LHCN-M2 (cell line): ENCODE measurements at places on chromosomes 4 and X. TPM values are rescaled to one million over a fixed set of nuclear protein-coding genes. Genes with fewer than 3 reads are reported as not detected.

- DNase-seq: peak; percentile 85
Measured at GRCh38 chr4:73707918-73708577, 32.3 kb upstream of the CXCL8 start.

DNA sequence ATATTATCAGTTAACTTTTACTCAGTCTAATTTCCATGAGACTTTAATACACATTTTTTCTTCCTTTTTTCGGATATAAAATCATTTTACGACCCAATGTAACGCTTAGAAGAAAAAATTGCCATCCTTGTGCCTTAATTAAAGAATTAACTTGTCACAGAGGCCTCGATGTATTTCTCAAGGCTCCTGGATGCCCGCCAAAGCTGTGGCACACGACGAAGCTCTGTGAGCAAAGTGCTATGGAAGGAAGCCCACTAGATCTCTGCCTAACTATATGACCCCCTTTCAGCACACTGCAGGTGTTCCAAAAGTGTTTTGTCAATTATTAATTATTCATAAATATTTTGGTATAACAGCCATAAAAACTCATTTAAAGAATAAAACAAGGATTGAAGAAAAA is 54.4 kb downstream of the TAPT1 start:
- no peak for DNase-seq

CXCL8 gene
- 3.2 and 5.9 TPM in 2 replicates for total RNA-seq

DNA sequence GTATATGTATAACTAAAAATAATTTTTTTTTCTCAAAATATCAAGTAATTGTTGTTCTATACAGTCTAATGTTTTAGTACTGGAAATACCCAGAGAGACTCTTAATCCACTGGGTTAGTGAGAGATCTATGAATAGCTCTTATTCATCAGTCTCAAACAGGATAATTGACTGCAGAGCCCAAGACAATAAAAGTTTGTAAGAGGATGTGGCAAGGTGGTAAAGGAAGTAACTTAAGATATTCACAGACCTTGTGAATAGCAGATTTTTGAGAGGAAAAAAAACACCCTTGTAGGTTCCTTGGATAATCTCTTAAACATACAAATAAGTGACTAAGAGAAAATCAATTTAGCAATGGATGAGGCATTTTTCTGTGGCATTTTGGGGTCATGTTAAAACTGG is 210.9 kb upstream of the FAM241A start:
- no peak for DNase-seq

TBC1D8B gene
- total RNA-seq: 5.1 and 6.9 TPM in 2 replicates

RBM46 gene
- total RNA-seq: 0.06 TPM in 1 of 2 replicates, not detected in the other

GPAT3 gene
- 1.5 and 2.3 TPM in 2 replicates for total RNA-seq

DNA sequence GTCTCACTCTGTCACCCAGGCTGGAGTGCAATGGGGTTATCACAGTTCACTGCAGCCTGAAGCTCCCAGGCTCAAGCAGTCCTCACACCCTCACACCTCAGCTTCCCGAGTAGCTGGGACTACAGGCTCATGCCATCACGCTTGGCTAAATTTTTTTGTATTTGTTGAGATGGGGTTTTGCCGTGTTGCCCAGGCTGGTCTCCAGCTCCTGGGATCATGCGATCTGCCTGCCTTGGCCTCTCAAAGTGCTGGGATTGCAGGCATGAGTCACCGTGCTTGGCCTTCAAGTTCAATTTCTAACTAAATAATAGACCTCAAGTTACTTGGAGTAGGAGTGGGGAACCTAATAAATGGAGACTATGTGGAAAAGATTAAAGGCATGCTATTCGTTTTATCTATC is 48.9 kb downstream of the MND1 start:
- peak; percentile 79 for DNase-seq

DNA sequence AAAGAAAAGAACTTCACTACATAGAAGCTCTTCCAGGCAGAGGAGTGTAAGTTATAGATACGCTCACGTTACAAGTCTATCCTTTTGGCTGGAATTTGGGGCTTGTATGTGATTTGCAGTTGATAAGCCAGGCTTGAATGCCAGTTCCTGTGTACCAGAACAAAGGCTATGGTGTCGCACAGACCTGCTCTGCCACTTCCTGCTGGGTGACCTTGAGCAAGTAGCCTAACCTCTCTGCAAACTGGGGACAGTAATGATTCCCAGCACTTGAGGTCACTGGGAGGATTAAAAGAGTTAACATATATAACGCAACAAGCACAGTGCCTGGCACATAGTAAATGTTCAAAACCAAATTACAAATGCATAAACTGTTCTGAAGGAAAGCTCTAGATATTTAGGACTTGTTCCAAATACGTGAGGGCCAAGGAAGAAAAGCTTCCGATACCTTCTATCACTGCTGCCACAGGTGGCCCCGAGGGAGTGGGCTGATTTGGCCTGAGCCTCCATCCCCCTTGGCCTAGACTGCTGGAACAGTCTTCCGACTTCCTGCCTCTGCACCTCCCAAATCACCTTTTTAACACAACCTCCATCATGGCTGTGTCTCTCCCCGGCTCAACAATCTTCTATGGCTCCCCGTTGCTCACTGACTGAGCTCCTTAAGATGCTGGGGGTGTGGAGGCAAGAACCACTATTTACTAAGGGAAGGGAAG is 1.3 kb upstream of the SOWAHD start:
- no peak for DNase-seq

DNA sequence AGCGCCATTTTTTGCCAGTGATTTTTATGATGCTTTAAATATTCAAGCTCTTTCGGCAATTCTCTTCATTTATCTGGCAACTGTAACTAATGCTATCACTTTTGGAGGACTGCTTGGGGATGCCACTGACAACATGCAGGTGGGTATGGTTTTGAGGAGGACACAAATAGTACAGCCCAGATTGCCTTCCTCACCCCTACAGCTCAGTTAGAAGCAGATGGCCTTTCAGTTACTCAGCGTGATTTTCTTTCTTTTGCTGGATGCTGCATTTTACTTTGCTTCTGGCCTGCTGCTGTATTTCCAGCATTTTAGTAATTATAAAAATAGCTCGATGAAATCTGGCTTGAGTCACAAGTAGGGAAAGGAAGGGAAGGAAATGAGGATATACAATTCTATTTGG is 114.7 kb downstream of the SLC4A4 start:
- no peak for DNase-seq

DNA sequence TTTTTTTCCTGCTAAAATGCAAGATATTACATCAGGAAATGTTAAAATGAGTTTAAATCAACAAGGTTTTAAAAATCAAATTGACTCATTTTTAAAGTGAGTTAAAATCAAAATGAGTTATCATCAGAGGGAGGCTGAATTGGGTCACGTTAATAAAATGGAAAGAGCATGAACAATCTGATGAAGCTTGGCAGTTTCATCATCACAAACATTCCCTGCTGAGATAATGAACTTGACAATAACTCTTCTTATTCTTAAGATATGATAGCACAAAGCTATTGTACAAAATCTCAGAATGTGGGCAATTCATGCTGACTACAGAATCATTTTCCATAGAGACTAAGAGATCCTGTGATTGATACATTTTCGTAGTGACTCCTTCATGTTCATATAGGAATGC is 1086.7 kb downstream of the STIM2 start:
- no peak for DNase-seq

ADGRG4 gene
- total RNA-seq: not detected in 2 replicates
